ENCODE measurements at places on chromosomes 12 and 14. TPM values are rescaled to one million over a fixed set of nuclear protein-coding genes. Genes with fewer than 3 reads are reported as not detected.
A peak's percentile ranks its signal among the peaks of the same experiment; 100 is the strongest.

- DNase-seq = peak; percentile 20
Observed at GRCh38 chr12:139585-139984, 73.0 kb downstream of the IQSEC3 start.

DNA sequence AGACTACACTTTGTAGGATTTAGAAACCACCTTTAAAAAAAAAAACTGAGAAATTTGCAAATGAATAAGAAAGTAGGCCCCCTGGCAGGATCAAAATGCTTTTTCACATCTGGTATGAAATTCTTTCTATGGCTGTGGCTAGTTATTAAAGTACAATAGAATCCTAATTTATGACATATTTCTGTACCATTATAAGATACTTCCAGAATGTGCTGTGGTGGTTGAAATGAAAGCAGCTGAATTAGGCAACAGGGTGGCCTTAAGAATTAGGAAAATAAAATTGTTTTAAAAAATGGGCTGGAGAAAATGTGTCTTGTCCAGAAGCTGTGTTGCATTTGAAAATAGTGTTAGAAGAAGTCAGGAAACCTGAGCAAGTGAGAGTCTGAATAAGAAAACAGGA is 85.9 kb upstream of the PDE3A start:
- no peak for DNase-seq

DNA sequence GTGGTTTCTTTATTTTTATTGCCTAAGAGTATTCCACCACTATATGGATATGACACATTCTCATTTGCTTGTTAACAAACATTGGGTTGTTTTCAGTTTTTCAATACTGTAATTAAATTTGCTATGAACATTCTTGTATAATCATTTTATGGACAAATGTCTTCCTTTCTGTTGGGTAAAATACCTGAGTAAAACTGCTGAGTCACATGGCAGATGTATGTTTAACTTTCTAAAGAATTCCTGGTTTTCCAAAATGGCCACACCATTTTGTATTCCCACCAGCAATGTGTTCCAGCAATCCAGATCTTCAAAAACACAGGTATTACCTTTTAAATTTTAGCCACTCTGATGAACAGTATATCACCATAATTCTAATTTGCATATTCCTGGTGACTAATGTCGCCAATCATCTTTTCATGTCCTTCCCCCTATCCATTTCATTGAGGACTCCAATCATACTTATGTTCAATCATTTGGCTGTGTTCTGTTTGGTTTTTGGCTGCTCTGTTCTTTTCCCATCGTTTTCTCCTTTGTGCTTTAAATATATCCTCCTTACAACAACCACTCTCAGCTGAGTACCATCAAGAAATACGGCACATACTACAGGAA is 36.0 kb downstream of the CDK17 start:
- no peak for DNase-seq

- no peak for DNase-seq
Observed at GRCh38 chr12:49567302-49567610, 686 bp downstream of the MCRS1 start.

GRCh38 chr12:111224186-111225066 is 144.5 kb downstream of the PHETA1 start:
- no peak for DNase-seq

DNA sequence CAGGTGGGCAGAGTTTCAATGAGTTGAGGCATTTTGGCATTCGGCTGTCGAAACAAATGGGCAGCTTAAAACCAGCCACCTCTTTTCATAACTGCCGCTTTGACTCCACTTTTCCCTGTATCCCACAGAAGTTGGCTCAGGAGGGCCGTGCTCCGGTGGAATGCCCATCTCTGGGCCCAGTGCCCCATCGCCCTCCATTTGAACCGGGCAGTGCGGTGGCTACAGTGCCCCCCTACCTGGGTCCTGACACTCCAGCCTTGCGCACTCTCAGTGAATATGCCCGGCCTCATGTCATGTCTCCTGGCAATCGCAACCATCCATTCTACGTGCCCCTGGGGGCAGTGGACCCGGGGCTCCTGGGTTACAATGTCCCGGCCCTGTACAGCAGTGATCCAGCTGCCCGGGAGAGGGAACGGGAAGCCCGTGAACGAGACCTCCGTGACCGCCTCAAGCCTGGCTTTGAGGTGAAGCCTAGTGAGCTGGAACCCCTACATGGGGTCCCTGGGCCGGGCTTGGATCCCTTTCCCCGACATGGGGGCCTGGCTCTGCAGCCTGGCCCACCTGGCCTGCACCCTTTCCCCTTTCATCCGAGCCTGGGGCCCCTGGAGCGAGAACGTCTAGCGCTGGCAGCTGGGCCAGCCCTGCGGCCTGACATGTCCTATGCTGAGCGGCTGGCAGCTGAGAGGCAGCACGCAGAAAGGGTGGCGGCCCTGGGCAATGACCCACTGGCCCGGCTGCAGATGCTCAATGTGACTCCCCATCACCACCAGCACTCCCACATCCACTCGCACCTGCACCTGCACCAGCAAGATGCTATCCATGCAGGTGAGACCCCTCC is 5.0 kb upstream of the RNU7-1 start:
- DNase-seq = no peak

DNA sequence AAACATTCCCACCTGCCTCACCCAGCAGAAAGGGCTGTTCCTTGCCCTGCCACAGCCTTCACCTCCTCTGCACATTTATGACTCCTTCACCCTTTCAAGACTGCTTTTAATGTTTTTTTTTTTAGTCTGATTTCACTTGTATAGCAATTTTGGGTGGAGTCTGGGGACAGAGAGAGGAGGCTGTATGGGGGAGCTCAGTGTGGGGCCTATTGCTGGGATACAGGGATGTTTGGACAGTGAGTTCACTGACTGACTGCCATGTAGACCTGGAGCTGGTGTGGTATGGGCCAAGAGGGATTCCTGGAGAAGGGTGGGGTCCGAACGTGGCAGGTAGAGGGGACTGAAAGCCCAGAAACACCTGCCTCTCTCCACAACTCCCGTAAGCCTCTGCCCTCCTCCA is 1.9 kb upstream of the KRT85 start:
- no peak for DNase-seq

GRCh38 chr12:30989754-30990153 is 63.2 kb downstream of the TSPAN11 start:
- DNase-seq = no peak

GRCh38 chr12:105256921-105257320 is 20.9 kb upstream of the APPL2 start:
- peak; percentile 89 for DNase-seq

GRCh38 chr12:57737467-57738460 is 778 bp downstream of the AGAP2 start:
- DNase-seq = peak; percentile 7

- DNase-seq = peak; percentile 56
Observed at GRCh38 chr14:79661752-79662151, 549.6 kb downstream of the DIO2 start.

DNA sequence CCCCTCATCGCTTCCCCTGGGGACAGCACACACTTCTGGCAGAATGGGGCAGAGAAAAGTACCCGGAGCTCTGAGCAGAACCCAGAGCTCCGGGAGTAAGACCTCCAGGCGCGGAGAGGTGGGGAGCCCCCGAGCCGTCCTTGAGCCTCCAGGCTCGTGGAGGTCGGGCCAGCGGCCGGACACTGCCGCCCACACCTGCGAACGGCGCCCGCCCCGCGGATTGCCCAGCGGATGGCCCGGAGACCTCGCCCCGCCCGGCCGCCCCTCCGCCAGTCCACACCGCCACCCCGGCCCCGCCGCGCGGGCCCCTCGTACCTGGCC is 344 bp downstream of the SPTLC2 start:
- DNase-seq = no peak

GRCh38 chr12:71665090-71665463 is 976 bp downstream of the THAP2 start:
- DNase-seq = no peak

- DNase-seq = no peak
Observed at GRCh38 chr14:33958605-33959226, 7.8 kb upstream of the EGLN3 start.

GRCh38 chr14:90429754-90430153 is 32.9 kb downstream of the CALM1 start:
- DNase-seq = no peak

GRCh38 chr12:76259106-76259505 is 89.1 kb downstream of the BBS10 start:
- DNase-seq = peak; percentile 44

DNA sequence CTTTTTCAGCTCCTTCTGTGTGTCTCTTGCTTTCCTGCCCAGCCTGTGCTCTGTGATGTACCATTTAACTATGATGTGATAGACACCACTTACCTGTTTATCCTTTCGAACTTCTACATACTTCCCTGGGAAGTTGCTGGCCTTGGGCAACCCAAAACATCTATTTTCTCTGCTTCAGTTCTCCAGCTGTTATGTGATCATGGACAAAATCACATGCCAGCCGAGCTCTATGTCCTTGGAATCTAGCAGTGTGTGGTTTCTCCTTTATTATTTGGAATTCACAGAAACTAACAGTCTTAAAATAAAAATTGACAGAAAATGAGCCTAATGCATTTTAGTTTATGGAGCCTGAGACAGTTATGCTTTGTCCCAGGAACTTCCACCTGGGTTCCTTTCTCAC is 22.9 kb downstream of the BMAL2 start:
- DNase-seq = no peak

- DNase-seq = peak; percentile 47
Observed at GRCh38 chr12:58961906-58962305, 41.6 kb upstream of the LRIG3 start.

GRCh38 chr12:69115951-69116350 is 123.4 kb upstream of the CPSF6 start:
- DNase-seq = no peak

GRCh38 chr12:69726922-69727321 is 11.7 kb upstream of the RAB3IP start:
- DNase-seq = no peak

- no peak for DNase-seq
Observed at GRCh38 chr14:96688629-96689028, 108.6 kb upstream of the VRK1 start.

GRCh38 chr12:38544330-38545066 is 227.9 kb downstream of the ALG10B start:
- DNase-seq = no peak

DNA sequence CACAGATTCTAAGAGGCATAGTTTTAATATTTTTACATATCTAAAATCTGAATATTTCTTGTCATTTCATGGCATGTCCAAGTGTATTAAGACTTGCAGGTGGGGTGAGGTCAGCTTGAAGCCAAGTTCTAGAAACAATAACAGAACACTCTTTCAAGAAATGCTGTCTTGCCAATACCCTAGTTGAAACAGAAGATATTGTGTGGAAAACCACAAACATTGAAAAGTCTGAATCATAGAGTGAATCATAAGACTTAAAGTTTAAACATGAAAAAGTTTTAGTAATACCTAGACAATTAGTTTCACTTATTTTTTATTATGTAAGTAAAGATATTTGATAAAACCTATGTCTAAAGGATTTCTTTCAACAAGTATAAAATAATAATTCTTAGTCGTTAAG is 191.5 kb upstream of the CAND1 start:
- peak; percentile 25 for DNase-seq

DNA sequence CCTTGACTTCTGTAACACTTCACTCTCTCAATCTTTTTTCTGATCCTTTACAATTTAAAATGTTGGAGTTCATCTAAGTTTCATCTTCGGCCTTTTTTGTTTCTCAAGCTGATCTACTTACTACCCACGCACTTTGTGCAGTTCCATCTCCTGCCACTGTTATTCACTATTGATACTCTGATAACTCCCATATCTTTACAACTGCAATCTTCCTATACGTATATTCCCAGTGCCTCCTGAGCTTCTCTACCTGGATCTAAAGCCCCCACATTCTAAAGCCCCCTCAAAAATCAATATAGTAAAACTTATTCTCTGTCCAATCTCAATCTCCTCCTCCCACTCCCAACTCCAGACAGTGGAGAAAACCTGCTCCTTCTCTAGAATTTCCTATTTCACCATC is 5.9 kb downstream of the ATG2B start:
- no peak for DNase-seq

DNA sequence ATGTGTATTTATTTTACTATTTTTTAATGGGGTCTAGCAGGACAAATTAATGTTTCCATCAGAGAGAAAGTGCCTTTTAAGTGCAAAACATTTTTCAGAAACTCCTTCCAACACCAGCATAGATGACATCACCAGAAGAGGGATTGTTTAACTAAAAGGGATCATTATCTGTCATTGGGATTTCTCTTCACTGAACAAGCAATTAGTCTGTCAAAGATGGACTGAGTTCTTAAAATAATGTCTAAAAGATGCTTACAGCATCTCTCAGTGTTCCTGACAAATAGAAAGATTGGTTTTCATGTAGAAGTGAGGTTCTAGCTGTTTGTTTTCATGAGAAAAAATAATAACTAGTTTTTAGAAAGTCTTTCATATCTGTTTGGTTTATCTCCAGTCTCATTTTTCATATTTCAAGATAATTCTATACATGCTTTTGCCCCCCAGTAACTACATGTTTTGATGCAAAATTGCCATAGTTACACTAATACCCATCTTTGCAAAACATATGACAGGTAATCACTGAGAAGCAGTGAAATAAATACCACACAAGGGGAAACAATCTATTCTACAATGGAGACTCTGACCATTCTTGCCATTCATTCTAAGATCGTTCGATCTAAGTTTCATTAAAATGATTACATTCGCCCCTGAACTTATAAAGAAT is 850.3 kb downstream of the GALC start:
- DNase-seq = no peak

GRCh38 chr12:11687528-11687927 is 38.1 kb downstream of the ETV6 start:
- DNase-seq = peak; percentile 24

DNA sequence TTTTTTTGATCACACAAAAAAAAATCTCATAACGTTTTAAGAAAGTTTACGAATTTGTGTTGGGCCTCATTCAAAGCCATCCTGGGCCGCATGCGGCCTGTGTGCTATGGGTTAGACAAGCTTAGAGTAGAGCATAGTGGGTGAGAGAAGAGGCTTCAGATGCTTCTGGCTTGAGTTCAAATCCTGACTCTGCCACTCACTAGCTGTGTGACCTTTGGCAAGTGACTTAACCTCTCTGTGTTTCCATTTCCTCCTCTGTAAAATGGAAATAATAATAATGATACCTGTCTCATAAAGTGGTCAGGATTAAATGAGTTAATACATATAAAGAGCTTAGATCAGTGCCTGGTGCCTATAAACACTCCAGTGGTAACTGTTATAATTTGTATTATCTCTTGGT is 6.2 kb downstream of the P2RX4 start:
- DNase-seq = no peak

GRCh38 chr12:32493282-32493681 is 93.9 kb downstream of the FGD4 start:
- DNase-seq = no peak

- DNase-seq = no peak
Observed at GRCh38 chr12:93938931-93939330, 209.4 kb upstream of the PLXNC1 start.

The ENO2 gene
- 20.8 TPM for total RNA-seq

The CATSPERB gene
- total RNA-seq = not detected

The FLRT2 gene
- 11.1 TPM for total RNA-seq

The MOAP1 gene
- total RNA-seq = 9.9 TPM

The LRTM2 gene
- not detected for total RNA-seq

The COX8C gene
- total RNA-seq = not detected

The TUNAR gene
- not detected for total RNA-seq

The KRT4 gene
- total RNA-seq = under 0.01 TPM

The NGB gene
- not detected for total RNA-seq

The CELA1 gene
- total RNA-seq = not detected

The ABCC9 gene
- 5.6 TPM for total RNA-seq

The UTP20 gene
- 22.0 TPM for total RNA-seq

The ANO2 gene
- not detected for total RNA-seq

The KLHL33 gene
- total RNA-seq = under 0.01 TPM

The TIGAR gene
- 7.3 TPM for total RNA-seq

The PRPH gene
- not detected for total RNA-seq

The EMP1 gene
- total RNA-seq = 570 TPM

All from IMR-90 (cell line).